ENCODE measurements at places on chromosomes 13 and 19. TPM values are rescaled to one million over a fixed set of nuclear protein-coding genes. Genes with fewer than 3 reads are reported as not detected.

MIDN gene
- 6.1 TPM for polyA plus RNA-seq

SSC5D gene
- polyA plus RNA-seq, result not detected

LMTK3 gene
- 0.17 TPM for polyA plus RNA-seq

PSG11 gene
- polyA plus RNA-seq, result not detected

FCER2 gene
- polyA plus RNA-seq, result 0.93 TPM

RB1 gene
- polyA plus RNA-seq, result 20.2 TPM

ONECUT3 gene
- not detected for polyA plus RNA-seq

KLK12 gene
- polyA plus RNA-seq, result not detected

CYP4F3 gene
- polyA plus RNA-seq, result not detected

Measured in CD4-positive, alpha-beta memory T cell (primary cell).